Esophagus squamous epithelium (tissue), 5 donors: ENCODE measurements at places on chromosomes 3 and 15.

DNA sequence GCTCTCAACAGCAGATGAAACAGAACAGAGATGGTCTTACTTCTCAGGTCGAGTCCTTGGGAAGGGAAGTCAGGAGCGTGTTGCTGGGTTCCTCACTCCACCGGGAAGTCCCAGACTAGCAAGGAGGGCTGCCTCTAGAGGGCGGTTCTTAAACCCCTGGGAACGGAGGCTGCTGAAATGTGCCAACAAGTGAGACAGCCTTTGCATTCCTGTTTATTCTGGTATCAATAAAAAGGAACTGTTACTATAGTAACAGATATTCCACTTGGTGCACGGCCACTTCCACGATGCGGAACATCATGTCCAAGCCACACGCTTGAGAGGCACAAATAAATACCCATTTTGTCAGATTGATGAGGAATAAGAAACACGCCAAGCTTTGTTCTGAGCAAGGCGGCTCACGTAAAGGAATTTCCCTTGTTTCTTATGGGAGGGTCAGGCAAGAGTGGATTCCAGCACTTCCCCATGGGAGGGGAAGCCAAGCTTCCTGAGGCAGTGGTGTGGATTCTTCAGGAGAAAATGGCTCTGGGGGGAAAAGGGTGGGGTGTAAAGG lies at the start of gene FAM107A:
Gene FAM107A, minus strand, starts transcription at position 123 of the 553 bp plus-strand sequence. CDS start 7,531 bp downstream, outside the sequence.
- no peak for DNase-seq

DNA sequence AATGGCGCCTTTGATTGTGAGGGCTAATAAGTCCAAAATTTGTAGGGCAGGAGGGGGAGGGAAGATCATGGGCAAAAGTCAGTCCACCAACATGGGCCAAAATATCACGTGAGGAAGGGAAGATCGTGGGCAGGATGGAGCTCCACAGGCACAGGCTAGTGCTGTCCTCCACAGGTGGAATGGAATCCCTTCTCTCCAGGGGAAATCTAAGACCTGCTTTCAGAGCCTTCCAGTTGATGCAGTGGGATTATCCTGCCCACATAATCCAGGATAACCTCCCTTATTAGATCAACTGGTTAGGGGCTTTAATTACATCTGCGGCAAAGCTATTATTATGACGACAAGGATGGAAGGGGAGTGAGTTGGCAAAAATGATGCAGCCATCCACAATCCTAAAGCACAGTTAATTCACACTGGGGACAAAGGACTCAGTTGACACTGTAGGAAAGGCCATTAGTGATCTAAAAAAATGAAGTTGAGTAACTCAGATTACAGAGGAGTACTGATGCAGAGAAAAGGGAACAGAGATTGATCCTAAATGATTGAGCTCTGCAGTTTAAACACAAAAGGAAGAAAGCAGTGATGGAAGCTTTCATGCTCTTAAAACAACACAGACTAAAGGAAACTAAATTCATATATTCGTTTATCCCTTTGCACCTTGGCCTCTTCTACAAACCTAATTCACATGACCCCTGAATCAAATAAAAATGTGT lies 159.8 kb downstream of the AKAP13 start:
- no peak for DNase-seq

DNA sequence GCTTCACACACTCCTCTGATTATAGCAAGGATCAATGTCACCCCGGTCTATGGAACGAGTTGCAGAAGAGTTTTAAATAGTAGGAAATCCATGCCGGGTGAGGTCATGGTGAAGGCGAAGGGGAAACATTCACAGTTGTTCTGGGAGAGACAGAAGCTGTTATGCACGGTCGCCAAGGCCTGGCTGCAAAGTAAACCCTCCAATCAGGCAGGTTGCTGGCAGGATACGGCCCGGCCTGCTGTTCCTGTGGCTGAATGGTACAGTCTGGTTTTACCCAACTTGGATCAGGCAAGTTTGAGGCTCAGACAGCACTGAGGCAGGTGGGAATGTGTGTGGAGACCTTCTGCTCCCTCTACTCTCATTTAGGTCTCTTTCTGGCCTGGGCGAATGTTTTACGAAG lies 45.3 kb upstream of the ATP2B2 start:
- DNase-seq, result no peak

- DNase-seq, result no peak
Measured at GRCh38 chr15:58377193-58377592, 54.6 kb upstream of the LIPC start.

DNA sequence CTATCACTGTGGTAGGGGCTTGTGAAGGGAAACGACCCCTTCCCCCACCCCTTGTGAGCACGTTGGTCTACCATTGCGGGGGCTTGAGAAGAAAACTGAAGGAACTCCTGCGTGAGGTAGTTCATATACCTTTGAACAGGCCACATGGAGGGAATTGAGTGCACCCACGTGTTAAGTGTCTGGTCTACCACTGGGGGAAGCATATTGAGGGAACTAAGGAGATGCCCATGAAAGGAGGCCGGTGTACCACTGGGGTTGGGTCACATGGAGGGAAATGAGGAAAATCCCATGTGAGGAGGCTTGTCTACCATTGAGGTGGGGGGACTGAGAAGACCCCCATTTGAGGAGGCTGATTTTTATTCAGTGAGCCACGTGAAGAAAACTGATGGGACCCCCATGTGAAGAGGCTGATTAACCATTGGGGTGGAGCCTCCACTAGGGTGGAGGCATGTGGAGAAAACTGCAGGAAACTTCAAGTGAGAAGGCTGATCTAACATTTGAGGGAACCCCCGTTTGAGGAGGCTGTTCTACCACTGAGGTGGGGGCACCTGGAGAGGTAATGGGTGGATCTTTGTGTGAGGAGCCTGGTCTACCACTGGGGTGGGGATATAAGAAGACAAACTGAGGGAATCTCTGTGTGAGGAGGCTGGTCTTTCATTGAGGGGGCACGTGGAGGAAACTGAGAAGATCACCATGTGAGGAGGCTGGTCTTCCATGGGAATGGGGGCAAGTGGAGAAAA lies 163.2 kb downstream of the FBLN2 start:
- DNase-seq, result no peak

DNA sequence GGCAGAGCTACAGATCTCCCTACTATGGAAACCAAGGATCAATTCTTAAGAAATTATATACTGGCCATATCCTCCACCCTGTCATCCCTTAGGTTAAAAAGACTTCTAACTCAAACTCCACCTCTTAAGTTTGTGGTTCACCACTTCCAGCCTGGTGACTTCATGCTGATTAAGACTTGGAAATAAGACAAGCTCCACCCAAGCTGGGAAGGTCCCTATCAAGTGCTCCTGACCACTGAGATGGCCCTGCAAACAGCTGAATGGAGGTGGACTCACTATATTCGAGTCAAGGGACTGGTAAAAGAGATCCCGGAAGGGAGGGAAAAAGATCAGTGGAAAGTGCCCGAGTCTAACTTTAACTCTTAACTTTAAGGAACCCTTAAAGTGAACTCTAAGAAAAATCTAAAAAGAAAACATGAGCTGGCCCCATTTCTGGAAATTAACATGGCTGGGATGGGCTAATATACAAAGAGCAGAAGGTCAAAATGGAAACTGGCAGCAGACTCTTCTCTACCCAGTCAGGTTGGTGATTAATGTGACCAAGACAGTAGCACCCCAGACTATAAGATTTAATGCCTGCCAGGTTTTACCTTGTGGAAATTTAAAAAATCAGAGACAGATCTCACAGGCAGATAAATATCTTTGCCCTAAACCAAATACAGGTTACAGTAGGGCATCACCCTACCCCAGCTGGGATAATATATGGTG lies 43.9 kb downstream of the PPCDC start:
- no peak for DNase-seq

DNA sequence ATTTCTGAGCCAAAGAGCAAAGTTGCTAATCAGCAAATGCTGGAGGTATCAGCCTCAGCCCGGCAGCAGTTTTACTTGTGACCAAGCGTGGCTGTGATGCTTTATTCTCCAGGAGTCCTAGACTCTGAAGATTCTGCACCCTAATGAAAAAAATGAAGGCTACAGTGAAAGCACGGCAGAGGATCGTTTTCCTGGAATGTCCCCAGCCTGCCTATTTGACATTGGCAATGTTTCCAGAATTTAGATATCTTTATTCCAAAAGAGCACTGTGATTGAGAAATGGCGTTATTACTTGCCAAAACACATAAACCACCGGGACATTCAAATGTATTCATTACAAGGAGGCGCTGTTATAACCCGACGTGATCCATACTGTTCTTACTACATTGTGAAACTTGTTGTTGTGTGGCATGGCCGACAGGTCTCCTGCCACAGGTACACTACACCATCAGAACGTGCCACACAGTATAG lies 263.8 kb downstream of the SLCO3A1 start:
- no peak for DNase-seq

GRCh38 chr3:20225769-20226168 lies 39.8 kb upstream of the SGO1 start:
- no peak for DNase-seq

DNA sequence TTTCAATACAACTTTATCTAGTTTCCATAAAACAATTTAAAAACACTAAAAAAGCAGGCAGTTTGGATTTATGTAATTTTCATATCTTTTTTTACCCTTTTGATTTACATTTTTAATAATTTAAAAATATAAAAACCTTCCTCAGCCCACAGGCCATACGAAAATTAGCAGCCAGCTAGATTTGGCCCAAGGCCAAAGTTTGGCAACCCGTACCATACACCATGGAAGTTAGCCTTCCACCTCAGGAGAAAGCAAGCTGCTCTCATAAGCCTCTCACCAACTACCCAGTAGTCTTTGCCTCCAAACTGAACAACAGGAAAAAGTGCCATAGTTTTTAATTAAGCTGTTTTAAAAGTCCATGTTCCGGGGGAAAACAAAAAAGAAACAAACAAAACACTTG lies 107.3 kb upstream of the TRIM42 start:
- DNase-seq, result no peak

- no peak for DNase-seq
Measured at GRCh38 chr3:194504146-194504545, 17.3 kb upstream of the ATP13A3 start.

GRCh38 chr3:183300996-183301562 lies 48.0 kb downstream of the B3GNT5 start:
- DNase-seq, result no peak

DNA sequence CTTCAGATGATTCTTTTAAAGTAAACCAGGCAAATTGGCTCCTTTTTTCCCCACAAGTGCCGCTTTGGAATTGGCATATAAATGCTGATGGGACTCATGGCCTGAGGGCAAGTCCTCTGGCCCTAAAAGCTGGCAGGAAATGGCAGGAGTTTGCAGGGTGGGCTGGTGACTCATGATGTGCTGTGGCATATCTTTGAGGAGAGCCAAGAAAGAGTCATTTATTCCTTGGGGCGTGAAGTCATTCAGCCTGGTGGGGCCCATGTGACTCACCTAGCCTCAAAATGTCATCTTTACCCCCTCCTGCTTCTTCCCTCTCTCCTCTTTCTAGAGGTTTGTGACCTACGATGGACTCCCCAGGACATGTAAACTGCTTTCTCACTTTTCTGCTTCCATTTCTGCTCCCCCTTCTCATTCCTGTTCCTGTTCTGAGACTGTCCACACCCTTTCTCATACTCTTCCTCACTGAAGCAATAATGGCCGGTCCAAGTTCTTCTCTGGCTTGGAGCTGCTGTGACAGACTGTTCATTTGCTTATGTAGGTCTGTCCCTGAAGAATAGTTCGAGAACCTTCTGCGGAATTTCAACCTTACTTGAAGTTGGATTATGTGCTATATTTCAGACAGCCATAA lies 326.1 kb downstream of the SATB1 start:
- DNase-seq, result no peak

DNA sequence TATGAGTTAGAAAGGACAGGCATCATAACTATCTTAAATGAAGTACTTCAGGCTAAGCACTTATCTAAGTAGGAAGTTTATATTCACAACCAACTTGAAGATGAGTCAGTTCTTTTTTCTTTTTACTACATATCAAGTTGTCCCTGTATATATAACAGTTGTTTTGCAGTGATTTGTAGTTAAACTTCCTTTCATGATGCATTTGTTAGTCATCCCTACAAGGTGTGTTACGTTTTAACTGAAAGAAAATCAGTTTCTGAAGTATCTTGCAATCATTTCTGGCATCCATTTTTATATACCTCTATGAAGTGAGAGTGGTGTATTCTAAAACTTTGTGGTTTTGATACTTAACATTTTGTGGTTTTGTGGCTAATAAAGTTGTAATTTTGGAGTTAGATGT lies 46.1 kb downstream of the ZFAND6 start:
- no peak for DNase-seq

GRCh38 chr3:46429671-46430070 lies 22.6 kb downstream of the CCRL2 start:
- no peak for DNase-seq

DNA sequence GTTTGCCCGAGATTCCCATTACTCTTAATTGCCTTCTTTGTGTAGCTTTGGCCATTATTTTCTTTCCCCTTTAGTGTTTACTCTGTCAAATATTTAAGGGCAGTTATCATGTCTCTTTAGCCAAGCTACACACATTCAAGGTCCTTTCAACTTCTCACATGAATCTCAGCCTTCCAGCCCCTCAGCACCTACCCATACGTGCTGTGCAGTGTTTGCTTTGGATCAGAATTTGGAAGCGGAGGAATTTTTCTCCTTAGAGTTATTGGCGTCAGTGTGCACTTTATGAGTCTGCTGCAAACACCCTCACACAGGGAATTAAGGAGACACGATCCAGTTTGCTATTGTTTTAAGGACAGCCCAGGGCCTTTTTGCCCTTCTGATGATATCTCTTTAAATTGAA lies 231.6 kb downstream of the CACNA2D3 start:
- no peak for DNase-seq

GRCh38 chr15:39756806-39757522 lies 25.7 kb downstream of the FSIP1 start:
- no peak for DNase-seq

- no peak for DNase-seq
Measured at GRCh38 chr3:54557538-54558428, 370.1 kb downstream of the LRTM1 start.

DNA sequence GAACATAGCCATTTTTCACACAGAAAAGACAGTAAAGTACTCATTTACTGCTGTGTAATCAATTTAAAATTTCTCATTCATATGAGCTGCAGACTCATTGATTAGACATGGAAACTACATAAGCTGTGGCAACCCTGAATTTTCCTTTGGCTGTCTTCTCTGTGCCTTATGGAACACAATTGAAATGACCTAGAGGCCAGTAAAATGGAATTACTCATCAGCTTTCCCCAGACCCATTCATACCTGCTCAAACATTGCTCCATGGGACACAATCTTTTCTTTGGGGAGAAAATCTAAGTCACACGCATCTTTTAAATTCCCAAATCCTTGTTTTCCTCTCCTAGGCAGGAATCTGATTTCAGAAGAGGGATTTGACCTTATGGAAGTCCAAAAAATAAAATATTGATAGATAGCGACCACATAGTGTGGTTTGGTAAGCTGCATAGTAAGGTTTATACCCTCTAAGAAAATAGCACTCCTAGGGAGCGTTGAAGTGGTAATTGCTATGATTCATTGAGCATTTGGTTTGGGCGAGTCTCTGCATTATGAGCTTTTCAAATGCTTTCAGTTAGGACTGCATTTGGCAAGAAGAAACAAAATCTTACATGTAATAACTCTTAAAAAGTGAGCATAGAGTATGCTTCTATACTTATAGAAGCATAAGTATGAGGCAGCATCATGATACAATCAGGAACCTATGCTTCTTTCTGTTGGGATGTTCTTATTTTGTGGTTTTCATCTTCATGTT lies 243.4 kb upstream of the GADL1 start:
- no peak for DNase-seq

GRCh38 chr3:123481071-123481470 lies 32.2 kb upstream of the ADCY5 start:
- no peak for DNase-seq
